ENCODE measurements at places on chromosomes 12 and 14. TPM values are rescaled to one million over a fixed set of nuclear protein-coding genes. Genes with fewer than 3 reads are reported as not detected.
A peak's percentile ranks its signal among the peaks of the same experiment; 100 is the strongest.

- no peak overlapping the region for H3K4me3 ChIP-seq
- H3K36me3 ChIP-seq, result no peaks in the 10 kb centered on the region
- no peak overlapping the region for H3K27ac ChIP-seq
- H3K27me3 ChIP-seq, result no peaks in the 10 kb centered on the region
- no peaks in the 10 kb centered on the region for H3K4me1 ChIP-seq
- no peak for DNase-seq
Observed at GRCh38 chr14:57714487-57714931, 151.4 kb downstream of the SLC35F4 start.

DNA sequence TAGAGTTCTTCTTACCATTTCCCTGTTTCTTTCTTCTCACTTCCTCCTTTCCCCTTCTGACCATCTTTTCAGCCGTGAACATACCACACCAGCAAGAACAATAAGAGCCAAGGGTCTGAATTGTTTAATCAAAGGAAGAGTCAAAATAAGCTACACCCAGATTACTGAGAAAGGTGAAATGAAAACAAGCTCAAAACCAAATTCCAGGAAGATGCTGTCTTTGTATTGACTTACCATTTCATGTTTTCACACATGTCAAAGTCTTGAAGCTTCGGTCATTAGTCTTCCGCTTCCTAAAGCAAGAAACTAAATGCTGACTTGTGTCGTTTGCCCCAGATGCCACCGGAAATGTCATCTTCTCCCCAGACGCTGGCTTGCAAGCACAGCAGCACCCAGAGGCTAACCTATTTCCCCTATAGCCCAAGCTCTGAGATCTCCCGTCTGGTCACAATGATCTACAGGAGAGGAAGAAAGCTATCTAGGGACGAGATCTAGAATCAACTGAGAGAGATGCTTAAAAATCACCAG is 136.5 kb upstream of the AMIGO2 start:
- no peaks in the 10 kb centered on the region for H3K27me3 ChIP-seq
- H3K4me3 ChIP-seq, result peak overlapping the region; percentile 85
- H3K4me1 ChIP-seq, result peaks cover 37% of the 10 kb centered on the region
- H3K27ac ChIP-seq, result peak overlapping the region; percentile 97
- peak; percentile 87 for DNase-seq
- H3K36me3 ChIP-seq, result peaks cover 70% of the 10 kb centered on the region

TMEM63C gene
- total RNA-seq, result 1.5 TPM

MUCL1 gene
- not detected for total RNA-seq

APOF gene
- total RNA-seq, result not detected

DNA sequence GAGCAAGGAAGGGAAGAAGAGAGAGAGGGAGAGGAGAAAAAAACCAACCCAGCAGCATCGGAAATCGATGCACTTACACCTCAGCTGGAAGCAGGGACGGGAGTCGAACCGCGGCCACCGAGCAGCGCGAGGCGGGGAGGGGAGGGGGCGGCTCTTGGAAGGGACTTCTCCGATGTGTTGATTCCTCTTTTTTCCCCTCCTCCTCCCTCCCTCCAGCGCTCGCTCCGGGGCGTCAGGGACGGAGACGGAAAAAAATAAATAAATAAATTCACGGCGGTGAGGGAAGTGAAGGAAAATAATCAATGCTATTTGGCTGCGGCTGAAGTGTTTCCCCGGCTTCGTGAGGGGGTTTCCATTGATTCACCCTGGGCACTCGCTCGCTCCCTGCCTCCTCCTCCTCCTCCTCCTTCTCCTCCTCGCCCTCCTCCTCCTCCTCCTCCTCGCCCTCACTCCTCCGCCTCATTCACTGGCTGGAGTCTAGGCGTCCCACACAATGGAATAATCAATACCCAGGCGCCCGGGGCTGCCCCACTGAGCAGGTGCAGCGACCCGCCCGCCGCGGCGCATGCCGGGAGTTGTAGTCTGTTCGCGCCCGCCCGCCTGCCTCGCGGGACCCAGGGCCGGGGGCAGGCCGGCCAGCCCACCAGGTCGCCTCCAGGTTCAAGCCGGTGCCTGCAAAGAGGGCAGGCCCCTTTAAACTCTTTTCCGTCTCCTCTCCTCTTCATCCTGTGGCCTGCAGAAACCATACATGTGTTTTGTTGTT is at the start of gene ZFHX2:
ZFHX2 (minus strand) TSS at position 500 of the 763 bp plus-strand sequence. CDS start 16,440 bp downstream, outside the sequence.
- H3K4me1 ChIP-seq, result peaks cover 15% of the 10 kb centered on the region
- H3K27ac ChIP-seq, result peak within 1 kb of the TSS; percentile 44
- DNase-seq, result peak; percentile 80

GRCh38 chr14:37253905-37254304 is 56.2 kb downstream of the MIPOL1 start:
- H3K36me3 ChIP-seq, result no peaks in the 10 kb centered on the region
- no peak overlapping the region for H3K27ac ChIP-seq
- H3K4me1 ChIP-seq, result no peaks in the 10 kb centered on the region
- no peak overlapping the region for H3K4me3 ChIP-seq
- DNase-seq, result no peak
- no peaks in the 10 kb centered on the region for H3K27me3 ChIP-seq

Data from activated CD4-positive, alpha-beta memory T cell treated with anti-CD3 and anti-CD28 coated beads, Interleukin-2, amount 10 ng/mL, durations not matched to agents 7 days and 5 days (primary cell).